ENCODE measurements at places on chromosomes 6 and 20.
A peak's percentile ranks its signal among the peaks of the same experiment; 100 is the strongest.

DNA sequence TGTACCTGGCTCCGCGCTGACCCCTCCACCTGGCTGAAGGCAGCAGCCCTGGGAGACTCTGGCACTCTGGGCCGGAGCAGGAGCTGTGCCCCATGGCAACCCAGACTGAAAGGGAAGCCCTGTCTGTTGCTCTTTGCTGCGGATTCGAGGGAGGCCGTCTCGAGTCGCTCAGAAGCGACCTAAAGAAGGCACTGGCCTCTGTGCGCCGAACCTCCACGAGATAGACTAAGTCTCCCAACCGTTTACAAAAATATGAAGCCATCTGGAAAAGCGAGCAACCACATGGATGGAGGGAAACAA is 10.5 kb upstream of the TBX18 start:
- no peak for DNase-seq

DNA sequence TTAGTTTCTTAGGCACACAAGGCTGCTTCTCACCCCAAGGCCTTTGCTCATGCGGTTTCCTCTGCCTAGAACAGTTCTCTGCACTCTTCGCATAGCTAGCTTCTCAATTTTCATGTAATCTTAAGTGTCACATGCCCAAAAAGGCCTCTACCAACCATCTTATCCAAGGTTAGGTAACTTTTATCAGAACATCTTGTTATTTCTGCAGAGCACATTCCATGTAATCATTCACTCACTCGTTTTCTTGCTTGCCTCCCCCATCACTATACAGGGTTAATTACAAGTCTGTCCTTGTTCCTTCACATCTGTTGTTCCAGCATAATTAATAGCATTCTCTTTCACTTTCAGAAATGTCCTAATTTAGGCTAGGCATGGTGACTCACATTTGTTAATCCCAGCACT is 53.8 kb downstream of the NCOA6 start:
- DNase-seq: peak; percentile 56

DNA sequence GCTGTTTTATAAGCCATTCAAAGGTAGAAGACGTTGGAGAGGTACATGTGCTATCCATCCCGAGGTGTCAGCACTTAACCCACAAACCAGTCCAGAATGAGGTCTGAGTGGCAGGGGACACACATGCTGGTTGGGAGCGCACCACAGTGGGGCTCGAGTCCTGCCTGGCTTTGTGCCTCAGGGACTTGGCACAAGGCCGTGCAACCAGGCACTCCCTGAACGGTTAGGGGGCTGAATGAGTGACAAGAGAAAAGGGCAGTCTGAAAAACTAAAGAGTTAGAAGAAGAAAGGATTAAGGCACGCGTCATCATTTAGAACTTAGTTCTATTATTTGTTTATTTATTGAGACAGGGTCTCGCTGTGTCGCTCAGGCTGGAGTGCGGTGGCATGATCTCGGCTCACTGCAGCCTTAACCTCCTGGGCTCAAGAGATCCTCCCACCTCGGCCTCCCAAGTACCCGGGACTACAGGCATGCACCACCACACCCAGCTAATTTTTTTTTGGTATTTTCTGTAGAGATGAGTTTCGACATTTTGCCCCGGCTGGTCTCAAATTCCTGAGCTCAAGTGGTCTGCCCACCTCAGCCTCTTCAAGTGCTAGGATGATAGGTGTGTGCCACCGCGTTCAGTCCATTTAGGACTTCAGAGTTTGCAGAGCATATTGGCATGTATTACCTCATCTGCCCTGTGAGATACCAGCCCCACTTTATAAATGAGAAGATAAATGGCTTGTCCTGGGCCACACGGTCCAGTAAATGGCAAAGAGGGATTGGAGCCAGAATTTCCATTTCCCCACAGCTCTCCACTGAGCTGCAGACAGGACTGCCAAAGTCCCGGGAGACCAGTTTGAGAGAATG is 47.4 kb upstream of the IRF4 start:
- DNase-seq: no peak

GRCh38 chr6:38806271-38806670 is 91.2 kb downstream of the DNAH8 start:
- no peak for DNase-seq

DNA sequence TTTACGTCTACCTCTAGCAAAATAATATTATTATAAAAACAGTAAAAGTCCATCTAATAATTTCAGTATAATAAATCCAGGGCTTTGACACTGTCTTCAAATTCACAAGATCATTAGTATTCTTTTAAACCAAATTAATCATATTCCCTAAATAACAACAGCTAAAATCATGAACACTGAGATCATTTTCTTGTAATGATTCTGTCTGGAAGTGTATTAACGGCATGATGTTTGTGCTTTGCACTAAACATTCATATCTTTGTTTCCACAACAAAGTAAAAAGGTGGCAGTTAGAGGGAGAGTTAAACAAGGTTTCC is 18.8 kb downstream of the HIVEP2 start:
- no peak for DNase-seq

DNA sequence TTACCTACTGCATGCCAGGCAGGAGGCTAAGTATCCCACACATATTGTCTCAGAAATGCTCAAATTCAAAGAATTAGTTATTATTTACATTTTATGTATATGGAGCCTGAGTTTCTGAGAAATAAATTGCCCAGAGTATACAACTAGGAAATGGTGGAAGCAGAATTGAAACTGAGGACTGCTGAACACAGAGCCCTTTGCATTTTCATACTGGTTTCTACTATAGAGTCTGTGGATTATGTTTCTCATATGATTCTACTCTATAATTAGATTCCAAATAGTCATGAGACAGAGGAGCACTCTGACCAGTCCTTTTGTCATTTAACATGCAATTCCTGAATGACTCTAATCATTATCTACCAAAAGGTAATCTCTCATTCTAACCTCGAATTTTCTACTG is 254.3 kb downstream of the LMBRD1 start:
- no peak for DNase-seq

GRCh38 chr6:27157459-27158315 is 89.8 kb upstream of the PRSS16 start:
- peak; percentile 82 for DNase-seq

DNA sequence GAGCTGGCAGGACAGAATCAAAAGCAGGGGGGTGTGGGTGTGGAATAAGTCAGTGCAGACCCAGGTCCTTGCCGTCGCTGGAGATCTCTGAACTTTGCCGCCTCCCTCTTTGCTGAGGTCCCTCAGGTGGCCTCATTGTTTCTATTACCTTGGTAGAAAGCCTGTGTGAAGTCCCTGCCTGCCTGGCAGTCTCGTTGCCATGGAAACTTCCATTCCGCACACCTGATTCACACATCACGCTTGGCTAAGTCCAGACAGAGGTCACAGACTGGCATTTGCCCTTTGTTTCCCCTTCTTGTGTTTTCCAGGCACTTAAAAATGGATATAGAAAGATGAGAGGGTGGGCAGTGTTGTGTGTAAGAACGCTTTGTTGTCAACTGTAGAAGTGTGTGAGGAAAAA is 260.6 kb downstream of the PRL start:
- DNase-seq: no peak

GRCh38 chr6:44022671-44023352 is 104.4 kb downstream of the MRPL14 start:
- no peak for DNase-seq

DNA sequence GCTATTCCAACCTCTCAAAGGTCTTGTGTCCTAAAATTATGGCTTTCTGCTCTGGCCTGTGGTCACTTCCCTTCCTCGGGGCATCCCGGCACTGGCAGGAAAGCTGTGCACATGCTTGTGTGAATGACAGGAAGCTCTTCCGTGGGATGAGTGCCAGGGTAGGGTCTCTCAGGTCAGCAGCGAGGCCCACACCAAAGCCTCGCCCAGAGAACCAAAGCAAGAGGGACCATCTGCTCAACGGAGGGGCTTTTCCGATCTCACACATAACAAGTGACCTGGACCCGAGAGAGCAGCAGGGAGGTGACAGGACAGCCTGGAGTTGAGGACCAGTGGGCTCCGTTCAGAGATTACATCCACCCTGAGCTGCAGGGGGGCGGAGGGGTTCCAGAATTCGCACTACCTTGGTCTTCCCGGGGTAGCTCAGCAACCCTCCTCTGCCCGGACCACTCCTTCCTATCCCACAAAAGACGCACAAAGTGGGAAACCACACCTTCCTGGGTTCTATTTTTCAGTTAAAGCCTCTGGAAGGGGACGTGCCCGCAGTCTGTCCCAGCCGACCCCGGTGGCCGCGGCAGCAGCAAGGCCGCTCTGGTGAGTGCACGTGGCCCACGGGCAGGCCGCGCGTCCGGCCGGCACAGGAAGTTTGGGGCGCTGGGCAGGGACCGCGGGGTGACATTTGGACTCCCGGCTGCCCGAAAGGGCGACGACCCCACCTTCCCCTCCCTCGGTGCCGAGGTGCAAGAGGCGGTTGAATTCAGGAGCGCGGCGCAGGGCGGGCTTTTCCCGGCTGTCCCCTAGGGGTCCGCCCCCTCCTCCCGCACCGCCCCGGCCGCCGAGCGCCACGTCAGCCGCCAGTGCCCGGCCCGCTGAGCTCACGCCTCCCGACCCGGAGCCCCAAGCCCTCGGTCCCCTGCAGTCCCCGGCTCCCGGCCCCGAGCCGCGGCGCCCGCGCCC is 988 bp downstream of the TXNDC5 start:
- DNase-seq: peak; percentile 16

- peak; percentile 88 for DNase-seq
Observed at GRCh38 chr6:27795697-27796494, 116.3 kb downstream of the OR2B2 start.

DNA sequence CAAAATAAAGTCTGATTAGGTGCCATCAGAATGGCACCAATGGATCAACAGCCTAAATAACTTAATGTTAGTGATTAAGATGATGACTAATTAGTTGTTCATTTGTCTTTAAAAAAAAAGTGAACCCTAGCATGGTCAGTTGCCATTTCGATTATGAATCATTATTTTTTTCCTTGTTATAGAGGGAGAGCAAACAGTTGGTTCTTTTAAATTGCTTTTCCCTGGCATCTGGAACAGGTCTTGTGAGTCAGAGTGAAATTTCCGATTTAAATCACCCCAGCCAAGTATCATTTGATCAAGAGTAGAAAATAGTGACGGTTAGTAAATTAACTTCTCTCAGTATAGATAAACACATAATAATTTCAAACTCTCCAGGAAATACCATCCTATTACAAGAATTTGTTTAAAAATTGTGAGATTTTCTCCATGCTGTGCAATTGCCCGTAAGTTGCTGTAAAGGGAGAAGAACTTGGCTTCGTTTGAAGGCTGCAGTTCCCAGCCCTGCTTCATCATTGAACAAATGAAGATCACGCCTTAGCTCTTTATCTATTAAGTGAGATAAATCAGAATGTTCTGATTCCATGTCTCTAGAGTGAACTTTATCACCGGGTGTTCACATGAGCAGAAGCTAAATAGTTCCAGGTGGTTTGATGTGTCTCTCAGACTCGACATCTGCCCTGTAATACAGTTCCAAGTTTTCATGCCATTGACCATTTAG is 741.3 kb downstream of the DOK5 start:
- no peak for DNase-seq

DNA sequence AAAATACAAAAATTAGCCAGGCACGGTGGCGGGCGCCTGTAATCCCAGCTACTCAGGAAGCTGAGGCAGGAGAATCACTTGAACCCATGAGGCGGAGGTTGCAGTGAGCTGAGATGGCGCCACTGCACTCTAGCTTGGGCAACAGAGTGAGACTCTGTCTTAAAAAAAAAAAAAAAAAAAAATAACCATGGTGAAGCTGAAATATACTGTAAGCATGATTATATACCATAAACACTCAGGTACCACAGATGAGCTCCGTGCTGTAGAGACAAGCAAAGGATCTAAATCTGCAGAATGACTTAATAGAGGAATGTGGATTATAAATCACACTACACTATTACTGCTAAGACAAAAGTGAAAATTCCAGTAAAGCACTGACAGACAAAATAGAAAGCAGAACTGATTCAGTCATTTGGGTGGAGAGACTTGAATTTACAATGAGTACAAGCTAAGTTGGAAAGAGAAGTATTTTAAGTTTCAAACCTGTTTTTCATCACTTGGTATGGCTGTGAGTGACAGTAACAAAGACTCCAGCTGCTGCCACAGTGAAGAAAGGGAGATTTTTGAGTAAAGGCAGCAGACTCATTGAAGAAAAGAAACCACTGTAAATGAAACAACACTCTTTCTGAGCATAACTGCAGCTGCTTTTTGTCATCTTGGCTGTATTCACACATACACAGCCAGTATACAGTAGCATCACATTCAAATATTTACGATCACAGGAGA is 322.1 kb downstream of the RNGTT start:
- DNase-seq: no peak

GRCh38 chr20:47905628-47906347 is 120.5 kb upstream of the SULF2 start:
- no peak for DNase-seq

Data from DMS 273 treated with DMSO at 0.1 percent for 48 hours (cell line).